ENCODE measurements at places on chromosomes 2 and 18. TPM values are rescaled to one million over a fixed set of nuclear protein-coding genes. Genes with fewer than 3 reads are reported as not detected.

Gene ACOXL
- not detected for total RNA-seq

Gene KCNK3
- total RNA-seq, result 0.49 TPM

Gene AQP4
- total RNA-seq, result not detected

Gene RAB6C
- total RNA-seq, result not detected

Gene C2orf80
- not detected for total RNA-seq

Gene DSG2
- 60.3 TPM for total RNA-seq

Gene IL1RL2
- total RNA-seq, result not detected

Gene GMCL1
- total RNA-seq, result 9.0 TPM

Gene RAD51AP2
- total RNA-seq, result not detected

Gene FHL2
- 398 TPM for total RNA-seq

Gene METAP1D
- 3.1 TPM for total RNA-seq

Gene SERPINB13
- not detected for total RNA-seq

Gene SULT1C4
- 90.4 TPM for total RNA-seq

Gene MTA3
- total RNA-seq, result 17.4 TPM

Gene SMAD7
- 38.1 TPM for total RNA-seq

Gene ANKRD30B
- not detected for total RNA-seq

Gene SCN9A
- total RNA-seq, result 1.8 TPM

Gene AOX1
- total RNA-seq, result 1.5 TPM
